IgD-negative memory B cell (primary cell): ENCODE measurements at places on chromosomes 11 and 22. TPM values are rescaled to one million over a fixed set of nuclear protein-coding genes. Genes with fewer than 3 reads are reported as not detected.

Gene FXYD2
- polyA plus RNA-seq = not detected

Gene MUC15
- not detected for polyA plus RNA-seq

Gene SLC22A25
- polyA plus RNA-seq = not detected

Gene NRGN
- polyA plus RNA-seq = 4.6 TPM

Gene PLAAT5
- not detected for polyA plus RNA-seq

Gene SCGB1A1
- polyA plus RNA-seq = not detected

Gene KRTAP5-9
- not detected for polyA plus RNA-seq

Gene BCO2
- polyA plus RNA-seq = 0.30 TPM

Gene OR2AG2
- polyA plus RNA-seq = not detected

Gene OR52E8
- polyA plus RNA-seq = not detected

Gene PTGDR2
- polyA plus RNA-seq = 0.16 TPM

Gene APOBEC3H
- 0.48 TPM for polyA plus RNA-seq

Gene OR6T1
- polyA plus RNA-seq = not detected

Gene ME3
- polyA plus RNA-seq = not detected

Gene PHETA2
- polyA plus RNA-seq = 1.6 TPM

Gene PLA2G3
- polyA plus RNA-seq = not detected

Gene TMEM86A
- polyA plus RNA-seq = 0.56 TPM

Gene OR4A16
- polyA plus RNA-seq = not detected

Gene ANO1
- not detected for polyA plus RNA-seq

Gene DMC1
- polyA plus RNA-seq = not detected

Gene PATE4
- polyA plus RNA-seq = not detected

Gene OR8D1
- not detected for polyA plus RNA-seq

Gene PRR14L
- polyA plus RNA-seq = 28.4 TPM

Gene DEUP1
- polyA plus RNA-seq = not detected

Gene USH1C
- not detected for polyA plus RNA-seq

Gene ZNF214
- polyA plus RNA-seq = not detected

Gene HBG2
- polyA plus RNA-seq = 1.0 TPM

Gene PICK1
- 6.5 TPM for polyA plus RNA-seq

Gene OR52I1
- not detected for polyA plus RNA-seq

Gene WNT7B
- polyA plus RNA-seq = not detected

Gene ANO3
- polyA plus RNA-seq = not detected

Gene C22orf15
- not detected for polyA plus RNA-seq

Gene LINC01488
- not detected for polyA plus RNA-seq

Gene ACR
- polyA plus RNA-seq = not detected

Gene ARVCF
- polyA plus RNA-seq = 0.16 TPM

Gene KRTAP5-1
- polyA plus RNA-seq = not detected

Gene SPI1
- 67.7 TPM for polyA plus RNA-seq

Gene OR52A1
- polyA plus RNA-seq = not detected

Gene PKDREJ
- not detected for polyA plus RNA-seq

Gene MYO18B
- polyA plus RNA-seq = not detected

Gene LYVE1
- 0.10 TPM for polyA plus RNA-seq

Gene TCIRG1
- polyA plus RNA-seq = 46.0 TPM

Gene C1QTNF4
- not detected for polyA plus RNA-seq

Gene DBX1
- polyA plus RNA-seq = not detected

Gene SPDYC
- polyA plus RNA-seq = not detected

Gene SUSD2
- polyA plus RNA-seq = not detected

Gene SNX32
- polyA plus RNA-seq = 0.78 TPM
